Spinal cord (tissue), 10 donors: ENCODE measurements at places on chromosomes 16 and 17. TPM values are rescaled to one million over a fixed set of nuclear protein-coding genes. Genes with fewer than 3 reads are reported as not detected.

DNA sequence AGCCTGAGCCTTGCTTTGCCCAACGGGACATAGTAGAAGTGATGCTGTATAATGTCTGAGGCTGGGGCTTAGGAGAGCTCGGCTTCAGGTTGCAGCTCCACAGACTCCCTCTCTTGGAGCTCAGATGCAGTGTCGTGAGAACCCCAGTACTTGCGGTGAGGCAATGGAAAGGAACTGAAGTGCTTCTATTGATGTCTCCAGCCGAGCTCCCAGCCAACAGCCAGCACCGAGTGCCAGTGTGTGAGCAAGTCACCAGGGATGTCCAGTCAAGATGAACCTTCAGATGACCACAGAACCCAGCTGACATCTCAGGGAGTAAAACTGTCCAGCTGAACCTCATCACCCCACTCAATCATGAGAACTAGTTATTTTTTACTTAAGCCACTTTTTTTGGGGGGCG lies 268.1 kb downstream of the IRF8 start:
- H3K36me3 ChIP-seq: no peaks in the 10 kb centered on the region
- DNase-seq: no peak
- H3K4me3 ChIP-seq: no peak overlapping the region
- no peaks in the 10 kb centered on the region for H3K4me1 ChIP-seq
- no peak overlapping the region for H3K27ac ChIP-seq

The TMC8 gene
- 2.2 TPM for total RNA-seq

- H3K36me3 ChIP-seq: no peaks in the 10 kb centered on the region
- no peak overlapping the region for H3K4me3 ChIP-seq
- no peak overlapping the region for H3K27ac ChIP-seq
- no peaks in the 10 kb centered on the region for H3K27me3 ChIP-seq
These were observed 9.1 kb upstream of the PECAM1 start for GRCh38 chr17:64399767-64400156.

The KRT24 gene
- total RNA-seq: not detected

DNA sequence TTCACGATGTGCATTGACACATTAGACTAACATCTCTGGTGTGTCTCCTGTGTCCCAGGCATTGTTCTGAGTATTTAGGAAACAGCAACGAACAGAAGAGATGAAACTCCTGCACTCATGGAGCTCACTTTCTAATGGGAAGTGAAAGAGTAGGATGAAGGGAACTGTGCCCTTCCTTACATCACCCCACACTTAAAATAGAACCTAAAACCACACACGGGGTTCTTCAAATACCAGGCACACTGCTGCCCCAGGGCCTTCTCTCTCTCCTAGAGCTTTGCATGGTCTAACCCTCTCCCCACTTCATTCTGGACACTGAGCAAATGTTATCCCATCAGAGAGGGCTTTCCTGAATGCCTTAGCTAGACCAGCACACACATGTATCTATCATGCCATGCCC lies 33.7 kb downstream of the TRIM25 start:
- H3K27ac ChIP-seq: no peak overlapping the region
- no peaks in the 10 kb centered on the region for H3K36me3 ChIP-seq
- DNase-seq: no peak
- no peaks in the 10 kb centered on the region for H3K4me1 ChIP-seq
- H3K4me3 ChIP-seq: no peak overlapping the region

The ZG16 gene
- total RNA-seq: not detected

- no peak overlapping the region for H3K27ac ChIP-seq
- H3K4me3 ChIP-seq: no peak overlapping the region
- peaks cover 53% of the 10 kb centered on the region for H3K36me3 ChIP-seq
- H3K27me3 ChIP-seq: peaks cover 6% of the 10 kb centered on the region
- peaks cover 9% of the 10 kb centered on the region for H3K4me1 ChIP-seq
These were observed 17.0 kb downstream of the ITGA3 start for GRCh38 chr17:50072925-50073324.

DNA sequence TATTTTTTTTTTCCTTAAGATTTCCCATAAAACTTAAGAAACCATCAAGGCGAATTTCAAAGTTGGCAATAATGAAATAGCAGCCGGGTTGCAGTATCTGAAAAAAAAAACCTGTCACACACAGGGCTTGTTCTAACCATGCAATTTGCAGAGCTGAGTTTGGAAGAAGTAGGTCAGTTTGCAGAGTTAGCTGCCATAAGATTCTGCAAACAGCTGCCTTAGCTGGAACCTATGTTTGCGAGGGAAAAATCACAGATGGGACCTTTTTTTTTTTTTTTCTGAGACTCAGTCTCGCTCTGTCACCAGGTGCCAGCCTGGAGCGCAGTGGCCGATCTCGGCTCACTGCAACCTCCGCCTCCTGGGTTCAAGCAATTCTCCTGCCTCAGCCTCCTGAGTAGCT lies 98.5 kb upstream of the HS3ST4 start:
- no peak overlapping the region for H3K4me3 ChIP-seq
- no peak for DNase-seq
- no peak overlapping the region for H3K27ac ChIP-seq
- H3K4me1 ChIP-seq: no peaks in the 10 kb centered on the region
- H3K36me3 ChIP-seq: no peaks in the 10 kb centered on the region
- no peaks in the 10 kb centered on the region for H3K27me3 ChIP-seq
